ENCODE measurements at places on chromosomes 7 and 10.

DNA sequence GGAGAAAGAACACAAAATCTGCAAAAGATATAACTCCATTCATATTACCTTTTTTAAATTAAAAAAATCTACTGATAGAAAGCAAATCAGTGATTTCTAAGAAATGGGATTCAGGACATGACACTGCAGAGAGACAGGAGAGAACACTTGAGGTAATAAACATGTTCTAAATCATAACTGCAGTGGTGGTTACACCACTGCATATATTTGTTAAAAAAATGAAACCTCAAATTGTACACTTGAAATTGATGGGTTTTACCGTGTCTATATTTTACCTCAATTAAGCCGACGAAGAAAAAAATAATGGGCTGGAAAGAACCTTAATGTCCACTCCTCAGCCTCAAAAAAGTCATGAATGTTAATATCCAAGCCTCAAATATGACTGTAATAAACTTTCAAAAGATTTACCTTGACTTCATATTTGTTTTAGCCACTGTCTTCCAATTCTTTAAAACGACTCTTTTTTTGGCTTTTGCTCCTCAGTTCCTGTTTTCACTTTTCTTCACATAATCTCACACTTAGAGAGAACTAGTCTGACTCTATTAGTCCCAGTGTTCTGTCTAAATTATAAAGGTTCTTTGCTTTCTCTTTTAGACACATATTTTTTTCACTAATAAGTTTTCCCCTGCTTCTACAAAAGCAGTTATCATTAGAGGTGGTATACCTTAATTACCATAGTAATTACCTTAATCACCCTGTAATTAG lies 502.4 kb downstream of the GRM8 start:
- no peak for DNase-seq

DNA sequence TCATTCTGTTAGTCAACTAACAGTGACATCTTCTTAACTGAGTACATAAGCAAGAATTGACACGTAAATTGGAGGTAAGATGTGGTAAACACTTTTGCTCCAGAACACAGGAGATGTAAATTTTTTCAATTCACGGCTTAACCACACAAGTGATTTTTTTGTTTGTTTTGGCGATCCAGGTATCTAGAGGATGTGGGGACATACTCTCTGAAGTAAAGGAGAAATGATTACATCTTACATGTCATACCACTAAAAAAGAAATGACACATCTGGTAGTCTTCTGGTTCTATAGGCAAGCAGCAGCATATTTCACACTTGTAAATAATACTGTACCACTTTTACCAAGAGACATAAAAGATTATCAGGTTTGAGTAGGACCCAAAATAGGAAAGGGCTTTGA lies 200.3 kb upstream of the ZWINT start:
- no peak for DNase-seq

DNA sequence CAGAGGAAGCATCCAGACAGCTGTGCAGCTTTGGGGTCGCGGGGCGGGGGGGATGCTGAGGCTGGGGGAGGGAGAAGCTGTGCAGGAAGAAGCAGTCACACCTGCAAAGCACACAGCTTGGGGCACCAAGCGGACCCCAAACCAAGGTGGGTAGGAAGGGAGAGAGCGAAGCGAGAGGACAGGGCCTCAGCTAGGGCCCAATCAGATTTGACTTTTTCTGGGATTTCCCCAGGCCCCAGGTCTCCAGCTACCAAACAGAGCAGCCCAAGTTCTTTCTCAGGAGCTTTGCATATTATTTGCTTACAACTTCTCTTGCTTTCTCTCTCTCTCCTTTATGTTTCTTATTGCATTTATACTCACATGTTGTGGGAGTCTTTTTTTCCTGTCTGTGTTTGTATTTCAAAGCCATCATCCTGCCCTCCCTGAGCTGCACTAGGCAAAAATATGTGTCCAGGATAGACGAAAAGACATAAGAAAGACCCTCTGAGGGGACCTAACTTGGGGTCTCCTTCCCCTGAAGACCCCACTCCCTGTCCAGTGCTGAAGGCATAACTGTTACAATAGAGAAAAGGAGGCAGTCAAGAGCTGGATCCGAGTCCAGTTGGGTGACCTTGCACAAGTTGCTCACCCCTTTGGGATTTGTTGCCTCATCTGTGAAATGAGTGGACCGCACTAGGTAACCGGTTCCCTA lies 50.6 kb upstream of the SMNDC1 start:
- no peak for DNase-seq

GRCh38 chr7:106552645-106553445 lies 108.1 kb downstream of the CCDC71L start:
- DNase-seq = no peak

DNA sequence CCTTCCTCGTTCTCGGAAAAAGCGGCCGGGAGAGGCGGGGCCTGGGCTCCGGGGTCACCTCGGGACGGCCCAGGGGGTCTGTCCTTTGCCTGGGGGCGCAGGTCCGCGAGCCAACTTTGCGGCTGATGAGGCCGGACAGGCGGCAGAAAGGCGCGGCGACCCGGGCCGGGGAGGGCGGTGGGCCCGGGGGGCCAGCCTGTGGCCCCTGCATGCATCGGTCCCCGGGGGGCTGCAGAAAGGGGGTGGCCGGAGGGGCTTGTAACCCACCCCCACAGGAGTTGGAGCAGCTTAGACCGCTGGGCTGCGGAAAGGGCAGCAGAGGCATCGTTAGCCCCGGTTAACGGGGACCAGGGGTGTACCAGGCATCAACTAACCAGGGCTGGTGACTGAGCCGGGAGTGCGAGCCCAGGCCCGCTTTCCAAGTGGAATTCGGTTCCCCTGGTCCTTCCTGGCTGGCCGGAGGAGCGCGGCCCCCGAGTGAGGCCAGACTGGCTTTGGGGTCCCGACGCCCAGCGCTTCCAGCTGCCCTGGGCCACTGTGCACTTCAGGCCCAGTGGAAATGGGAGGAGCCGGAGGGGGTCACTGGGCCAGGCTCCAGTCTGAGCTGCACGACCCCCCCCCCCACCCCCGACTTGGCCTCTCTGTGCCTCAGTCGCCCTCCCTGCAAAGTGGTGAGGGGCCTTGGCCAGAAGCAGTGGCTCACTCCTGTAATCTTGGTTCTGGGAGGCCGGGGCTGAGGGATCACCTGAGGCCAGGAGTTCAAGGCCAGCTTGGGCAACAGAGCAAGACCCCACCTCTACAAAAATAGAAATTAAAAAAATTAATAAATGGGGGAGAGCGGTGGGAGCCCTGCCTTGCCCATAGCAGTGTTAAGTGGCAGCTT lies 919 bp downstream of the SLC29A4 start:
- DNase-seq = no peak

DNA sequence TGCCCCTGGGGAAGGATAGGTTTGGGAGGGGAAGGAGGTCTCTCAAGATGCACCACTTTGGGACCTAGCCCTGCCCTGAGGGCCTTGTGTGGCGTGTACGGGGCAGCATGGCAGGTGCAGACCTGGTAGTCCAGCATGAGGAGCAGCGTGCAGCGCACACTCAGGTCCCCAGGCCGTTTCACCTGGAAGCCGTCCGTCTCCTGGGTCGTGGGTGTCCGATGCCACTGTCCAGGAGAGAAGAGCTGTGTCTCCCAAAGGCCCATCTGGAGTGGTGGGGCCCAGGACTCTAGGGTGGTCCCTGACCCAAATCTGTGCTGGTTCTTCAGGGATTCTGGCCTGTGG lies 6.8 kb downstream of the SMARCD3 start:
- no peak for DNase-seq

GRCh38 chr10:51082857-51083256 lies 8.6 kb downstream of the PRKG1 start:
- no peak for DNase-seq
